C1 segment of cervical spinal cord (tissue), 14 donors: ENCODE measurements at places on chromosomes 5 and 9.

DNA sequence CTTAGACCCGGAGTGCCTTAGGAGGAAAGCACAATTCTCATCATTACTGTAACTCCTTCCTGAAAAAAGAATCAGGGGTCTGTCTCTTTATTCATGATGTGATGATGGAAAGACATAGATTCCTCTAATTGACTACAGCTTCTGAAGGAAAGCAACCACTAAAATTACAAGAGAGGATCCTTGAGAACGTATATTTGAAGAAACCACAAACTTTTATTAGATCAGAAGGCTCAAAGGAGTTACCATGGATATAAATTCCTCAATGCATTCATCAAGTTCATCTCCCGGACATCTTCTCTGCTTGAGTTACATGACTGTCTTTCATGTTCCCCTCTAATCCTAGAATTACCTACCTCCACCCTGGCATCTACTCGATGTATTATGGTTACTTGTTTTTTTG is 104.1 kb upstream of the PAPPA start:
- DNase-seq = no peak

- DNase-seq = no peak
These were observed 4.0 kb upstream of the GADD45G start for GRCh38 chr9:89600831-89601230.

DNA sequence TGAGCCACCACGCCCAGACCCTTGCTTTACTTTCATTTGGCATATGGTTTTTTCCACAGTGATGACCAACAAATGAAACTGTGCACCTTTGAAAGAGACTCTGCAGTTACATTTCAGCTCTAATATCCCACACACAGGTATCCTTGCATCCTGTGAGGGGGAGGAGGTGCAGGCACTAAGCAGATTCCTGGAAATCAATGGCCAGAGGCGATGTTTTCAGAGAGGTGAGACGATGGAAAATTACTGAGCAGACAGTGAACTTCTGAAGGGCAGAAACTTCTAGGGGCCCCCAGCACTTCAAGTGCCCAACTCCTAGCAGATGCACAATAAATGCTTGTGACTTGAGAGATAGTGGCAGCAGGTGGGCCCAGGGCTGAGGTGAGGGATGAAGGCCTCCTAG is 29.8 kb upstream of the GNE start:
- DNase-seq = no peak

DNA sequence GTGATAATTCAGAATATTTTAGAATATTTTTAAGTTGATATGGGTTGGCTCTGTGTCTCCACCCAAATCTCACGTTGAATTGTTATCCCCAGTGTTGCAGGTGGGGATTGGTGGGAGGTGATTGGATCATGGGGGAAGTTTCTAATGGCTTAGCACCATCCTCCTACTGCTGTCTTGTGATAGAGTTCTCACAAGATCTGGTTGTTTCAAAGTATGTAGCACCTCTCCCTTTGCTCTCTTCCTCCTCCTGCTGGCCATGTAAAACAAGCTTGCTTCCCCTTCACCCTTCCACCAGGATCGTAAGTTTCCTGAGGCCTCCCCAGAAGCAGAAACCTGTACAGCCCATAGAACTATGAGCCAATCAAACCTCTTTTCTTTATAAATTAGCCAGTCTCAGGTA is 214.6 kb upstream of the C9orf72 start:
- no peak for DNase-seq

DNA sequence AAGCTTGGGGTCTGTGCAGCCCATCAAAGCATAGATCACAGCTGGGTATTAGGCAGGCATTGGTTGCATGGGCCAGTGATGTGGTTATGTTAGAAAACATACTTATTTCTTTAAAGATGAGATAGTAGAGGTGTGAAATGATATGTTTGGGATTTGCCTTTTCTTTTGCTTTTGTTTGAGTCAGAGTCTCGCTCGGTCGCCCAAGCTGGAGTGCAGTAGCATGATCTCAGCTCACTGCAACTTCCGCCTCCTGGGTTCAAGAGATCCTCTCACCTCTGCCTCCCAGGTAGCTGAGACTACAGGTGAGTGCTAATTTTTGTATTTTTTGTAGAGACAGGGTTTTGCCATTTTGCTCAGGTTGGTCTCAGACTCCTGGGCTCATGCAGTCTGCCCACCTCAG is 84.8 kb downstream of the PDE6A start:
- no peak for DNase-seq
